ENCODE measurements at places on chromosomes 6 and 20. TPM values are rescaled to one million over a fixed set of nuclear protein-coding genes. Genes with fewer than 3 reads are reported as not detected.

Gene LAMA5
- total RNA-seq, result 61.1 TPM

DNA sequence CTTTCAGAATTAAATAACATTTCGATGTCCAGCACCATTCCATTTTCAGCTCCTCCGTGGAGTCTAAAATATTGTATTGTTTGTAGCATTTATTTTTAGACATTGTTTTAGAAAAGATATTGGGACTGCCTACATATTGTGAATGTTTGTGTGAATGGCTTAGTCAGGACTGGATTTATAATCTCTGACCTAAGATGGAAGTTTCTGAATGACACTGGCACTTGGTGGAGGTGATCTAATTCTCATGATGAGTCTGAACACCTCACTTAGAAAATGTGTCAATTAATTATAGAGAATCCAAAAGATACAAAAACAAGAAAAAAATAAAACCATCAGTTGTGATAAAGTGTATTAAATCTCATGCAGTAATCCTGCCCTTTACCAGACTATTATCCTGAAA is 60.8 kb upstream of the HBS1L start:
- H3K27me3 ChIP-seq, result no peaks in the 10 kb centered on the region
- H3K4me3 ChIP-seq, result no peak overlapping the region
- no peaks in the 10 kb centered on the region for H3K36me3 ChIP-seq
- H3K27ac ChIP-seq, result no peak overlapping the region

Gene OR2B6
- total RNA-seq, result not detected

Gene RIMS1
- total RNA-seq, result 1.3 TPM

Gene NRSN2
- 30.7 TPM for total RNA-seq

Gene CLPSL2
- total RNA-seq, result not detected

Gene KIF25
- not detected for total RNA-seq

GRCh38 chr6:38720295-38720694 is 5.2 kb downstream of the DNAH8 start:
- H3K4me1 ChIP-seq, result no peaks in the 10 kb centered on the region
- no peak overlapping the region for H3K27ac ChIP-seq
- no peaks in the 10 kb centered on the region for H3K36me3 ChIP-seq
- no peak for DNase-seq
- H3K27me3 ChIP-seq, result no peaks in the 10 kb centered on the region
- no peak overlapping the region for H3K4me3 ChIP-seq

Gene ANGPT4
- not detected for total RNA-seq

DNA sequence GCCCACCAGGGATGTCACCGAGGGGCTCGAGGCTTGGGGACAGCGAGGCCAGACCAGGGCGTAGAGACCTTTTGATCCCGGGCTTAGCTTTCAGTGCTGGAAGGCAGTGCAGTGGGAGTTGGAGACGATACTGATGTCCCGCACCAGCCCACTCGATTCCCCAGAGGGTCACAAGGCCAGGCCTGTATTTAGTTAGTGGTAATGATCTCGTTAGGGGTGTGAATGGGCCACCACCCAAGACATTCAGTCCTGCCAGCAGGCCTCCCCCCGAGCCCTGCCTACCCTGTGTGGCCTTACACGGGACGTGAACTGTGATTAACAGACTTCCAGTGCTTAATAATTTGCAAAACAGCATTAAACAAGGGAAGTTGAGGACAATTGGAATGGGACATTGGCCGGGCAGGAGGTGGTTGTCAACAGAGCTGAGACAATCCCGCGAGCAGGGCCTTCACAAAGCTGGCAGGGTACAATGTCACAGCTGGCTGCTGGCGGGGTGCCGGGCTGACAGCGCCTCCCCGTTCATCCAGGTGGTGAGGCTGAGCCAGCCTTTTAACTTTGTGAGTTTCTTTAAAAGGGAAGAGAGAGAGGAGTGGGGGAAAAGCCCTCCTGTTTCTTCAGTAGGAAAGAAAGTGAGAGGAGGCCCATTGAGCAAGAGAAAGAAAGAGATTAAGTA is 175.3 kb upstream of the RALGAPA2 start:
- no peak overlapping the region for H3K27ac ChIP-seq
- no peaks in the 10 kb centered on the region for H3K27me3 ChIP-seq
- H3K4me3 ChIP-seq, result no peak overlapping the region
- H3K4me1 ChIP-seq, result no peaks in the 10 kb centered on the region
- DNase-seq, result no peak
- no peaks in the 10 kb centered on the region for H3K36me3 ChIP-seq

Gene MROH8
- 5.8 TPM for total RNA-seq

GRCh38 chr6:76708641-76709331 is 636.3 kb upstream of the IMPG1 start:
- H3K4me3 ChIP-seq, result no peak overlapping the region
- no peaks in the 10 kb centered on the region for H3K27me3 ChIP-seq
- no peak for DNase-seq
- peaks cover 7% of the 10 kb centered on the region for H3K4me1 ChIP-seq
- no peak overlapping the region for H3K27ac ChIP-seq
- no peaks in the 10 kb centered on the region for H3K36me3 ChIP-seq

DNA sequence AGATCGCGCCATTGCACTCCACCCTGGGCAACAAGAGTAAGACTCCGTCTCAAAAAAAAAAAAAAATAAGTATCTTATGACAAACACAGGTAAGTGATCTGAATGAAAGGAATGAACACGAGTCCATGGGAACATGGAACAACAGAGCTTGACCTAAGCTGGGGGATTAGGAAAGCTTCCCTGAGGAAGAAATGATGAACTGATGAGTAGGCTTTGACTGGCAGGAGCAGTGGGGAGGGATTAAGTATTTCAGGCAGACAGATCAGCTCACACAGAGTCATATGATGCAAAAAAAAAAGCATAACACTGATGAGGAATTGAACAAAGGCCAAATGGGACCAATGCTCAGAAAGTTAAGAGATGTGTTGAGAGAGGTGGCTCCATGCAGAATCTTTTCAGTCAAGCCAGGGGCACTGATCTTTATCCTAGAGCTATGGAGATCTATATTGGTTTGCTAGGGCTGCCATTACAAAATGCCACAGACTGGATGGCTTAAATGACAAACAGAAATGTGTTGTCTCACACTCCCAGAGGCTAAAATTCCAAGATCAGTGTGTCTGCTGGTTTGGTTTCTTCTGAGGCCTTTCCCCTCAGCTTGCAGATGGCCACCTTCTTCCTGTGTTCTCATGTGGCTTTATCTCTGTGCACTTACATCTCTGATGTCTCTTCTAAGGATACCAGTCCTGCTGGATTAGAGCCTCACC is 85.6 kb downstream of the ANKRD6 start:
- H3K4me1 ChIP-seq, result no peaks in the 10 kb centered on the region
- no peak overlapping the region for H3K27ac ChIP-seq
- no peaks in the 10 kb centered on the region for H3K27me3 ChIP-seq
- DNase-seq, result no peak

Gene FAM184A
- total RNA-seq, result 1.3 TPM

GRCh38 chr20:31781945-31782344 is 37.2 kb upstream of the MYLK2 start:
- no peak for DNase-seq
- no peaks in the 10 kb centered on the region for H3K27me3 ChIP-seq
- no peaks in the 10 kb centered on the region for H3K4me1 ChIP-seq
- H3K27ac ChIP-seq, result no peak overlapping the region
- no peaks in the 10 kb centered on the region for H3K36me3 ChIP-seq
- H3K4me3 ChIP-seq, result no peak overlapping the region

Gene SIM1
- total RNA-seq, result not detected

GRCh38 chr6:2763345-2763841 is 1.8 kb upstream of the WRNIP1 start:
- H3K4me3 ChIP-seq, result no peak overlapping the region
- H3K36me3 ChIP-seq, result no peaks in the 10 kb centered on the region
- peaks cover 24% of the 10 kb centered on the region for H3K4me1 ChIP-seq
- no peak for DNase-seq
- H3K27me3 ChIP-seq, result no peaks in the 10 kb centered on the region
- no peak overlapping the region for H3K27ac ChIP-seq

DNA sequence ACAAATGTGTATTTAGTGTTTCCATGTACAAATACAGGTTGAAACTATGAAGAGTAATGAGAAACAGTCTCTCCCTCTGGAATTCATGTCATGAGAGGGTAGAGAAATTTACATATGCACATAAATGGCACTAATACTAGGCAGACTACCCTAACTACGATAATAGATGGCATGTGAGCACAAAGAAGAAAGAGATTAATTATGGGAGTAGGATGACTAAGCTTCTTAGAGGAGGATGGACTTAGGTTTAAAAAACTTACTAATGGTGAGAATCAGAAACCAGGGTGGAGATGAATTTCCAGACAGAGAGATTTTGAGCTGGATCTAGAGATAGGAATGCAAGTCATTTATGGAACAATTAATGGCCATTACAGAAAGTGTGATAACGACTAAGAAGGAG is 225.3 kb upstream of the HTR1E start:
- H3K27ac ChIP-seq, result no peak overlapping the region
- no peaks in the 10 kb centered on the region for H3K36me3 ChIP-seq
- H3K4me3 ChIP-seq, result no peak overlapping the region

DNA sequence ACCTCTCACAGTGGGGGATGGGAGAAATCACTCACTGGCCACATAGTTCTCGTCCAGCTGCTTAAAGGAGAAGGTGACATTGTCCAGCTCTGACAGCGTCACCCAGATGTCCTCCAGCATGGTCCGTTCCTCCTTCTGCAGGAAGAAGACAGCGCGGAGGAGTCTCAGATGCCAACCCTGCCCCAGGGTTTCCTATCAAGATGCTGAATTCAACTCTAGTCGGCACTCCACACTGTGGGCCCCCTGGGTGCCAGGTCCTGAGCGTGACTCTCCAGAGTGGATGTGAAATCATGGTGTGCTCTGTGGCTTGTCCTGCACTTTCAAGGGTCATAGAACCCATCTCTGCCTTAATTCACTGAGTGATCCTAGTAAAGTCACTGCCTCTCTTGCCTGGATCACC is 193.2 kb downstream of the PREX1 start:
- H3K4me3 ChIP-seq, result no peak overlapping the region
- H3K36me3 ChIP-seq, result peaks cover 33% of the 10 kb centered on the region
- no peaks in the 10 kb centered on the region for H3K4me1 ChIP-seq

- H3K36me3 ChIP-seq, result no peaks in the 10 kb centered on the region
- H3K4me3 ChIP-seq, result no peak overlapping the region
- peak overlapping the region; percentile 45 for H3K27ac ChIP-seq
- H3K27me3 ChIP-seq, result no peaks in the 10 kb centered on the region
- H3K4me1 ChIP-seq, result peaks cover 13% of the 10 kb centered on the region
These were observed 35.7 kb downstream of the CITED2 start for GRCh38 chr6:139338795-139339194.

Gene CUTA
- 118 TPM for total RNA-seq

DNA sequence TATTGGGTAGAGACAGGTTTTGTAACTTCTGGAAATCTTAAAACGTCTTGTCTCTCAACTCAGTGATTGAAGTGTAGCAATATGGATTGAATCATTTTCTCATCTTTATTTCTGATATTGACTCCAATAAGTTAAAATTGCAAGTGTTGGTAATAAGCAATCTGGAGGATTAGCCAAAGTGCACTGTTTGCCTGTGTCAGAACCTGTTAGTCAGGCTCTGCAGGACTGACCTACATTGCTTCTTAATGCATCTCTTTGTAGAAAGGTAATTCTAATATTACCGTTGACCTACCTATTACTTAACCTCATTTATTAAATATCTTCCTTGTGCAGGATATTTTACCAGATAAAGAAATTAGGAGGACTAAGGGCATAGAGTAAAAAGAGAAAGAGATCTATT is 484.0 kb upstream of the CITED2 start:
- DNase-seq, result no peak
- no peaks in the 10 kb centered on the region for H3K4me1 ChIP-seq
- no peaks in the 10 kb centered on the region for H3K27me3 ChIP-seq
- H3K4me3 ChIP-seq, result no peak overlapping the region
- no peaks in the 10 kb centered on the region for H3K36me3 ChIP-seq

GRCh38 chr6:169146521-169146920 is 107.1 kb downstream of the THBS2 start:
- H3K27ac ChIP-seq, result no peak overlapping the region
- H3K4me3 ChIP-seq, result no peak overlapping the region
- peaks cover 10% of the 10 kb centered on the region for H3K4me1 ChIP-seq
- DNase-seq, result no peak

DNA sequence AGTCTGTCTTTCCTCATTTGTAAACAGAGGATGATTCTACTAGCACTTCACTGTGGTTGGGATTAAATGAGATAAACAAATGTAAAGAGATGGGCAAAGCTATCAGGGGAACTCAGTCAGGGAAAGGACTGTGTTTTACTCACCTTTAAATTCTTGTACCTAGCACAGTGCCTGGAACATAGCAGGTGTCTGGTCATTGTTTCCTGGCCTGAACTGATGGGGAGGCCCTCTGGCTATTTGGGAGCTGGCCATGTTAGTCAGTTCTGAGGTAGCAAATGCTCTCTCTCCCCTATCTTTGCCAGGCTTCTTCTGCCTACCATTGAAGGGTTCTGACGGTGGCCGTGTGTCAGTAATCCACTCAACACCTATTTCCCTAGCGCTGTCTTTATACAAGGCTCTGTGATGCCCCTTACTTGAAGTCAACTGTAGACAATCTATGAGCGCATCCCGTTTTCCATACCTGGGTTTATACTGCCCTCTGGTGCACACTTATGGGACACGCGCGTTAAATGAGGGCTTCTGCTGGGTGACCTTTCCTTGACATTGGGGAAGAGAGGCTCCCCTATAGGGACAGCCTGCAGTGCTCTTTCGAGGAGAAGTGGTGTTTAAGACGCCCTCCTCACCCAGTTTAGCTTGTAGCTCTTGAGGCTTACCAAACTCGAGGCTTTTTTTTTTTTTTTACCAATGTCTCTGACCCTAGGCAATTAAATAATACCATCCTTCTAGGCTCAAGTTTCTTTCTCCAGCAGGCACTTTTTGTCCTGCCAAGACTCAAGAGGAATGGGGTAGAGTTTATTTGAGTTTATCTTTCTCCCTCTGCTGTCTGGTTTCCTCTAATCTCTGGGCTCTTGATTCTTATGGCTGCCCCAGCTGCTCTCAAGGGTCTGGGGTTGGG is 4.0 kb upstream of the SPATS1 start:
- H3K27ac ChIP-seq, result no peak overlapping the region
- H3K4me1 ChIP-seq, result no peaks in the 10 kb centered on the region
- no peaks in the 10 kb centered on the region for H3K36me3 ChIP-seq
- DNase-seq, result peak; percentile 69
- H3K4me3 ChIP-seq, result no peak overlapping the region

DNA sequence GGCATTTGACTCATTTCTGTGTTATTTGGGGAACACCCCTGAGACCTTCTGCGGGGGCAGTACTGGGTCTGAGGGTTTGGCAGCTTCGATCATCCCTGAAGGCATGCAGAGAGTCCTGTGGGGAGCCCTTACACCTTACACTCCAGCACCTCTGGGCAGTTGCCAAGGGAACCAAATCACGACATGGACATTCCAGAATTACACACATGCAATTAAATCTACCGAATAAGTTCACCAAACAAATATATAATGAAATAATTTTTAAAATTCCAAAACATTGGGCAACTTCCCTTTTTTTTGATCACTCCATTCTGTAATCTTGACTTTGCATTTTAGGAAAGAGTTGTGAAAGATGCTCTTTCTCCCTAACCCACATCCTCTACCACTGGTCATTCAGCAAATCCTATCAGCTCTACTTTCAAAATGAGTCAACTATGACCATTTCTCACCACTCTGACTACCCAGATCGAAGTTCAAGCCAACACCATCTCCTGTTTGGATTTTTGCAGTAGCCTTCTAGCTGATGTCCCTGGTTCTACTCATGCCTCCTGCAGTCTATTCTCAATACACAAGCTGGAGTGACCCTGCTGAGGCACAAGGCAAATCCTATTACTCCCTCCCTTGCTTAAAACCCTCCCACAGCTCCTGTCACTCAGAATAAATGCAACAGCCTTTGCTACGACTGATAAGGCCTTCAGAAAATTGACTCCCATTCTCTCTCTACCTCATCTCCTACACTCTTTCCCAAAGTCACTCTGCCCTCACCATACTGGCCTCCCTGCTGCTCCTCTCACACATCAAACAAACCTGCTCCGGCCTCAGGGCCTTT is 533.3 kb downstream of the HACE1 start:
- H3K27ac ChIP-seq, result no peak overlapping the region
- H3K36me3 ChIP-seq, result no peaks in the 10 kb centered on the region
- H3K4me1 ChIP-seq, result no peaks in the 10 kb centered on the region
- DNase-seq, result no peak
- H3K27me3 ChIP-seq, result no peaks in the 10 kb centered on the region
